ENCODE measurements at places on chromosomes 13 and 19. TPM values are rescaled to one million over a fixed set of nuclear protein-coding genes. Genes with fewer than 3 reads are reported as not detected.

DNA sequence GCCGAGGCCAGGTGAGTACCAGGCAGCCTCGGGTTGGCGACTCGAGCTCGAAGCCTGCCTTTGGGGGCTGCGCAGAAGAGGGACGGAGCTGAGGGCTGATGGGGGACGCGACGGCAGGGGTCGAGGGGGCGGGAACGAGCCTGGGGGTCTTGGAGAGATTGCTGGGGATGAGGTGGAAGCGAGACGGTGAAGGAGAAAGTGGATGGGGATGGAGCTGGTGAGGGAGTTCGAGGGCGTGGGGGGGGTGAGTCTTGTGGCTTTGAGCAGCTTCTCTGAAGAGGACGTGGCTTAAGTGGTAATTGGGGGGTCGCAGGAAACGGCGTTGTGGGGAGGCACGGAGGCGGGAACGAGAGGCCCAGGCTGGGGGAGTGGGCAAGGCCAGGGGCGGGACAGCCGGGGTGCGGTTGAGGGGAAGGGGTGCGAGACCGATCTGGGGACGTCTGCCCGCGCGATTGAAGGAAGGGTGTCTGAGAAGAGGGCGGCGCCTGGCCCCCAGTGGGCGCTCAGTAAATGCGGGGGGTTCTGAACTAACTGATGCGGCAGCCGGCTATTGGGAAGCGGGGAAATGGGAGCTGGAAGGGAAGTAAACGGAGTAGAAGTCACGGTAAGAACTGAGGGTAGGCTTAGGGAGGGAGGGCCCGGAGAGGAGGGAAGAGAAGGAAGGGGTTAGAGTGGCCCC, 426 bp downstream of the MYO9B start:
- peaks cover 24% of the 10 kb centered on the region for H3K36me3 ChIP-seq
- H3K27me3 ChIP-seq, result no peaks in the 10 kb centered on the region
- peaks cover 60% of the 10 kb centered on the region for H3K4me1 ChIP-seq

GRCh38 chr13:29405401-29405800, 190.1 kb downstream of the SLC7A1 start:
- H3K27ac ChIP-seq, result no peak overlapping the region
- H3K4me3 ChIP-seq, result no peak overlapping the region
- H3K4me1 ChIP-seq, result no peaks in the 10 kb centered on the region
- no peaks in the 10 kb centered on the region for H3K36me3 ChIP-seq

GRCh38 chr13:21986602-21987001, 315.7 kb downstream of the FGF9 start:
- H3K4me3 ChIP-seq, result no peak overlapping the region
- no peak overlapping the region for H3K27ac ChIP-seq
- DNase-seq, result no peak
- H3K27me3 ChIP-seq, result no peaks in the 10 kb centered on the region
- no peaks in the 10 kb centered on the region for H3K4me1 ChIP-seq

GRCh38 chr13:20823071-20823470, 49.3 kb upstream of the EEF1AKMT1 start:
- H3K27me3 ChIP-seq, result no peaks in the 10 kb centered on the region
- DNase-seq, result no peak
- H3K36me3 ChIP-seq, result peaks cover 2% of the 10 kb centered on the region

GRCh38 chr19:9917321-9917720, 19.0 kb downstream of the OLFM2 start:
- no peaks in the 10 kb centered on the region for H3K36me3 ChIP-seq
- peaks cover 29% of the 10 kb centered on the region for H3K27me3 ChIP-seq
- H3K4me1 ChIP-seq, result peaks cover 16% of the 10 kb centered on the region
- no peak overlapping the region for H3K27ac ChIP-seq

DNA sequence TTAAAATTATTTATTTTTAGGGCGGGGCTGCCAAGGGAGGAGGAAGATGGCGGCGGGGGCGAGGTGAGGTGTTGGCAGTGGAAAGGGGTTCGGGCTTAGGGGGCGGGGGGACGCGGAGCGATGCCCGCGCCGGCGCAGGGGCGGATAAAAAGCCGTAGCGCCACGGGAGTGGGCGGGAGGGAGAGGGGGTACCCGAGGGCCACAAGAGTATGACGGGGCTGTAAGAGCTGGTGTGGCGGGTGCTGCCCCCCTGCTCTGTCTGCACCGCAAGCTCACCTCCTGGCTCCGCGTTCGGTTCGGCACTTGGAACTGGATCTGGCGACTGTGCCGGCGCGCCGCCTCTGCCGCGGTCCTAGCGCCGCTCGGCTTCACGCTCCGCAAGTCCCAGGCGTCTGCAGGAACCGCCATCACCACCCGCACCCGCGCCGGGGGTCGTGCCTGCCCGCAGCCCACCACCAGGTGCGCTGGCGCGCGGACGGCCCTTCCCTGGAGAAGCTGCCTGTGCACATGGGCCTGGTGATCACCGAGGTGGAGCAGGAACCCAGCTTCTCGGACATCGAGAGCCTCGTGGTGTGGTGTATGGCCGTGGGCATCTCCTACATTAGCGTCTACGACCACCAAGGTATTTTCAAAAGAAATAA, 265.2 kb upstream of the SGCG start:
- no peak overlapping the region for H3K27ac ChIP-seq
- no peaks in the 10 kb centered on the region for H3K36me3 ChIP-seq
- no peaks in the 10 kb centered on the region for H3K4me1 ChIP-seq
- DNase-seq, result no peak

- peaks cover 15% of the 10 kb centered on the region for H3K4me1 ChIP-seq
- no peaks in the 10 kb centered on the region for H3K36me3 ChIP-seq
- H3K4me3 ChIP-seq, result no peak overlapping the region
- H3K27me3 ChIP-seq, result no peaks in the 10 kb centered on the region
Measured at GRCh38 chr19:45128146-45128545, 32.6 kb downstream of the NKPD1 start.

- DNase-seq, result peak; percentile 71
- peak overlapping the region; percentile 98 for H3K27ac ChIP-seq
- peak overlapping the region; percentile 94 for H3K4me3 ChIP-seq
- peaks cover 5% of the 10 kb centered on the region for H3K27me3 ChIP-seq
- peaks cover 27% of the 10 kb centered on the region for H3K4me1 ChIP-seq
Measured at GRCh38 chr13:19959141-19959830, 759 bp downstream of the ZMYM2 start.

GRCh38 chr19:13505164-13505695, 1.0 kb downstream of the CACNA1A start:
- H3K4me1 ChIP-seq, result no peaks in the 10 kb centered on the region
- no peak for DNase-seq
- peaks cover 55% of the 10 kb centered on the region for H3K27me3 ChIP-seq
- no peaks in the 10 kb centered on the region for H3K36me3 ChIP-seq

DNA sequence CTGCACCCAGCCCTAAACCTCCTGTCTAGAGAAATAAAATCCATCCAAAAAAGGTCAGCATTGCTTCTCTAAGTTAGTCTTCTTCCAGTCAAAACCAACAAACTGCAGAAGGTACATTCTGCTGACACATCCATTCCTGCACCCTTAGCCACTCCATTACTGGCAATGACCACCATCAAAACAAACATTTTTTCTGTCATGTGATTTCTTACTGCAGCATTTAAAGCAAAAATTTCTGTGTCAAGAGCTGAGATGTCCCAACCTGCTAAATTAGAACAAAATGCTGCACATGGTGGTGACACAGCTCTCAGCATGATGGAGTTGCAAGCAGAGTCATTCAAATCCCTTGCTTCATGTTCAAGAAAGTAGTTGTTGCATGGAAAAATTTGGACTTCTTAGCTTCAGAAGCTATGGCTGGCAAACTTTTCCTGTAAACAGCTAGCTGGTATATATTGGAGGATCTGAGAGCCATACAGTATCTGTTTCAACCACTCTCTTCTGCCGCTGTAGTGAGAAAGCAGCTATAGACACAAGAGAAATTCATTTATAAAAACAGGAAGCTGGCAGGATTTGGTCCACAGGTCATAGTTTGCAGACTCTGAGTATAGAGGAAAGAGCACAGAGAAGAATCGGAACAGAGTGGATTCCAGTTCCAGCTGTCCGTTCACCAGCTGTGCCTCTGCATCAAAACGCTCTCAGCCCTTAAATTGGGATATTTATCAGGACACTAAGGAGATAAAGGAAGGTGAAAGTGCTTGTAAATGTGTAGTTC, 17.4 kb downstream of the RUBCNL start:
- no peak for DNase-seq
- no peak overlapping the region for H3K27ac ChIP-seq
- no peaks in the 10 kb centered on the region for H3K4me1 ChIP-seq
- no peaks in the 10 kb centered on the region for H3K36me3 ChIP-seq

DNA sequence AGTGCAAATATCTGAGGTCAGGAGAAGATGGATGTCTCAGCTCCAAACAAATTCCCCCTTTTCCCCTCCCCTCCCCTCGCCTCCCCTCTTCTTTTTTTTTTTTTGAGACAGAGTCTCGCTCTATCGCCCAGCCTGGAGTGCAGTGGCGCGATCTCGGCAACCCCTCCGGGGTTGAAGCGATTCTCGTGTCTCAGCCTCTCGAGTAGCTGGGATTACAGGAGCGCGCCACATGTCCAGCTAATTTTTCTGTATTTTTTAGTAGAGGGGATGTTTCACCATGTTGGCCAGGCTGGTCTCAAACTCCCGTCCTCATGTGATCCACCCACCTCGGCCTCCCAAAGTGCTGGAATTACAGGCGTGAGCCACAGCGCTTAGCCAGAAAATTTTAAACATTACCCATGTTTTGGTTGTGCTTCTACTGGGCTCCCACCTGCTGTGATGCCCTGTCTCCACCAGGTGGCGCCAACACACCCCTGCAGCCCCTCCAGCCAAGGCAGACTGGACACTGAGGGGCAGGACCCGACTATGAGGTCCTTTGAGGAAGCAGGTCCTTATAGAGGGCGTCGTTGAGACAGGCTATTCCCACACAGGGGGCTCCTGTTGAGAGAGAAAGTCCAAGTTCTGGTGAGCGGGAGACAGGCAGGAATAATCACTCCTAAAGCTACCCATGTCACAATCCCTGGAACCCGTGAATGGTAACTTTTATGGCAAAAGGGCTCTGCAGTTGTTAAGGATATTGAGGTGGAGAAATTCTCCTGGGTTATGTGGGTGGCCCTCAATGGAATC, 6.3 kb downstream of the ERICH4 start:
- H3K36me3 ChIP-seq, result no peaks in the 10 kb centered on the region
- peak overlapping the region; percentile 69 for H3K4me3 ChIP-seq
- H3K4me1 ChIP-seq, result peaks cover 33% of the 10 kb centered on the region
- peak; percentile 75 for DNase-seq
- H3K27me3 ChIP-seq, result peaks cover 10% of the 10 kb centered on the region

DNA sequence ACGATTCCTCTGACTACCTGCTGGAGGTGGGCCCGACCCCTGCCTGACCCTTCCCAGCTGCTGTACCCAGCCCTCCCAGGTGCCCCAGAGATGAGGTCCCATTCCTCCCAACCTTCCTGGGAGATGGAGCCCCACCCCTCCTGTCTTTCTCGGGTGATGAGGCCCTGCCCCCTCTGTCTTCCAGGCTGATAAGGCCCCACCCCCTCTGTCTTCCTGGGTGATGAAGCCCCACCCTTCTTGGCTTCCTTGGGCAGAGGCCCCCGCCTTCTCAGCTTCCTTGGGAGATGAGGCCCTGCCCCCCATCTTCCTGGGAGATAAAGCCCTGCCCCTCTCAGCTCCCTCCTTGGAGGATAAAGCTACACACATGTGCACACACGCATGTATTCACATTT, 47.9 kb downstream of the CERS4 start:
- H3K4me3 ChIP-seq, result no peak overlapping the region
- DNase-seq, result no peak
- peaks cover 17% of the 10 kb centered on the region for H3K4me1 ChIP-seq
- H3K36me3 ChIP-seq, result peaks cover 9% of the 10 kb centered on the region
- no peak overlapping the region for H3K27ac ChIP-seq

GRCh38 chr19:35045667-35046300, 4.3 kb downstream of the HPN start:
- H3K4me3 ChIP-seq, result no peak overlapping the region
- H3K36me3 ChIP-seq, result no peaks in the 10 kb centered on the region
- peak; percentile 57 for DNase-seq
- H3K27ac ChIP-seq, result no peak overlapping the region

DNA sequence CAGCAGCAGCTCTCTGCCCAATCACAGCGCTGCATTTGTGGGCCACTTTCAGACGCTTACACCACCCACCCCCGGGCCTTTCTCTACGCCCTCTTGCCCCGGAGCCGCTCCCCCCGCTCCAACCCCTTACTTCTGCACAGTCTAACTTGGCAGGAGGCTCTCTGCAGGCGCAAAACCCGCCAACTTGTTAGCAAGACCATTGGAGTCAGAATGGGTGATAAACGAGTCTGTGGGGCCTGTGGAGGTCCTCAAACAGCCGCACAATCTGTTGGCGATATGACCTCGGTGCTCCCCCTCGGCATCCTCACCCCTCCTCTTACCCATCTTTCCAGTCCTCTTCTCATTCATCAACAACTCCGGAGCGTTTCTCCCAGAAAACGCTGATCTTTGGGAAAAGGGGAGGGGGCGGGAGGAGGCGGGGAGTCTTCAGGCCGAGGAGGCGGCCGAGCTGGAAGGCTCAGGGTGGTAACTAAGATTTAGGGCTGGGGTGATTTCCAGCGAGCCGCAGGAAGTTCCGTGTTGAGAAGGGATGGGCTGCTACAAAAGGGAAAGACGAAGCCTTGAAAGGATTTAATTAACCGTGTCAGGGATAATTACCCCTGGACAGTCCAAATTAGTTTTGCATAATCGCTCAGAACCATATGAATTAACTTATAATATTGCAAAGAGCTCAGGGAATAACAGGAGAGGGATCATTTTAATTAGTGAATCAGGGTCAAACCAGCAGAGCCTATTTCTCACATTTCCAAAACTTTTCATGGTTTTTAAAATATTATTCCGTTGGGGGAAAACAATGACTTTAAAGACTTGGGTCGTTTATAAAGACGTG, 4.1 kb downstream of the SOX21 start:
- H3K27me3 ChIP-seq, result peaks cover 79% of the 10 kb centered on the region
- no peak overlapping the region for H3K27ac ChIP-seq
- peaks cover 5% of the 10 kb centered on the region for H3K36me3 ChIP-seq
- peaks cover 21% of the 10 kb centered on the region for H3K4me1 ChIP-seq

DNA sequence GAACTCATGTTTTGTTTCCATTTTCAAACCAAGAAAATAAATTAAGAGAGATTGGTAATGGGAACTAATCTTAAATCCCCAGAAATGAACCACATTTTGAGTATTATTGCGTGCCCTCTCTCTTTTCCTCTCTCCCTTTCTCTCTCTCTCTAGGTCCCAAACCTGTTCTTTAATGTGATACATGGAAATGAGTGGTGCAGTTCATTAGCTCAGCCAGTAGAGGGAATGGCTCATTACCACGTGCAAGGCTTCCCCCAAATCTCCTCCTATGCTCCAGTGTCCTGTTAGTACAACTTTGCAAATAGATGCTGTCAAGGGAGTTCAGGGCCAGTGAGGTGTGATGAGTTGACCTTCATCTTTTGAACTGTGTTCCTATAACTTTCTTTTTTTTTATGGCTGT, 178.4 kb downstream of the FGF9 start:
- no peak overlapping the region for H3K4me3 ChIP-seq
- H3K4me1 ChIP-seq, result no peaks in the 10 kb centered on the region
- H3K36me3 ChIP-seq, result no peaks in the 10 kb centered on the region
- DNase-seq, result peak; percentile 11
- no peaks in the 10 kb centered on the region for H3K27me3 ChIP-seq
- H3K27ac ChIP-seq, result no peak overlapping the region

ZNF223 gene
- 0.25 TPM for total RNA-seq

OLFM2 gene
- 12.5 TPM for total RNA-seq

KLK5 gene
- total RNA-seq, result not detected

C2CD4C gene
- total RNA-seq, result not detected

OR7C1 gene
- total RNA-seq, result not detected

RNF225 gene
- total RNA-seq, result 0.74 TPM

OR4F17 gene
- total RNA-seq, result not detected

PNMA8C gene
- not detected for total RNA-seq

TGDS gene
- 15.6 TPM for total RNA-seq

MISP gene
- total RNA-seq, result not detected

KLHL1 gene
- not detected for total RNA-seq
